ENCODE measurements at places on chromosomes 3 and 15.

GRCh38 chr3:141575879-141576743, 89.3 kb downstream of the RASA2 start:
- no peak for DNase-seq

- no peak for DNase-seq
Measured at GRCh38 chr3:174891524-174892203, 32.5 kb downstream of the NAALADL2 start.

DNA sequence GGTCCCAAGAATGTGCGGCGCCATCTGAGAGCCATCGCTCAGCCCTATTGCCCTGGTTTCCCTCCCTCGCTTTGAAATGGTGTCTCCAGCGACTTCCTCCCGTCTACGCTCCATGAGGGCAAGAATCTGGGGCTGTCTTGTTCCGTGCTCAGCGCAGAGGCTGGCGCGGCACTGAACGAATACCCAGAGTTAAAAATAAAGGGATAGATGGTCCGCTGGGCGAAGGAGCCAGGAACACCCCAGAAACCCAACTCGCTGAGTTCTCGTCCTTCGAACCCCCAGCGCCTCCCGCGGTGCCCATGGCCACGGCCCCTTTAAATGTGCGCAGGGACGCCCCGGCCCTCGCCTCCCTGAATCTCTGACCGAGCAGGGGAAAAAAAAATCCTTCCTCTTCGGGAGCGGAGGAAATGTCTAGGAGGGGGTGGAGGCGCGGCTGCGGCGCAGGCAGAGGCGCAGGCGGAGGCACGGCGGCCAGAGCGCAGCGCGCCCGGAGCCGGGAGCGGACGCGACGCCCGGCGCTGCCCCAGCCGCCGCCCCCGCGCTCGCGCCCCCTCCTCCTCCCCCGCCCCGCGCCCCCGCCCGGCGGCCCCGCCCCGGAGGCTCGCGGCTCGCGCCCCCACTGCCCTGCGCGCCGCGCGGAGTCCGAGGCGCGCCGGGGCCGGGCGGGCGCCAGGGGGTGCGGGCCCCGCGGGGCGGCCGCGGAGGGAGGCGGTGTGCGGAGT, 8.5 kb upstream of the FGD5 start:
- DNase-seq: no peak

GRCh38 chr15:88539441-88539840, 7.0 kb downstream of the DET1 start:
- DNase-seq: no peak

GRCh38 chr15:88264622-88265021, 8.1 kb upstream of the NTRK3 start:
- no peak for DNase-seq

- no peak for DNase-seq
Measured at GRCh38 chr3:12194209-12194608, 35.5 kb upstream of the TIMP4 start.

DNA sequence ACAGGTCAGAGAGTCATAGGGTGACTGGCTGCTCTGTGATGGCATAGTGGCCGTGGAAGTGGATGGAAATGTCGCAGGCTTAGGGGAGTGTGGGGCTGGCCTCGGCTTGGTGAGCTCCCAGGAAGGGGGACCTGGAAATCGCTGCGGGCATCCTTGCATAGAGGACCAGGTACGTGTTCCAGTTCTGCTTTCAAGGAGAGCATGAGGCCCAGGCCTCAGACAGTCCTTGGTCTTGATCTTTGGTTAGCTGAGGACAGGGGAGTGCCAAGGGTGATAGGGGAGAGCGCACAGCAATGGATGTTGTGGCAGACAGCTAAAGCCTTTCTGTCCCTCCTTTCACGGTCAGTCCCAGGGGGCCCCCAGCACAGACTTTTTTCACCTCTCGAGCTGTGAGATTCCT, 110.5 kb downstream of the SNRPN start:
- no peak for DNase-seq

DNA sequence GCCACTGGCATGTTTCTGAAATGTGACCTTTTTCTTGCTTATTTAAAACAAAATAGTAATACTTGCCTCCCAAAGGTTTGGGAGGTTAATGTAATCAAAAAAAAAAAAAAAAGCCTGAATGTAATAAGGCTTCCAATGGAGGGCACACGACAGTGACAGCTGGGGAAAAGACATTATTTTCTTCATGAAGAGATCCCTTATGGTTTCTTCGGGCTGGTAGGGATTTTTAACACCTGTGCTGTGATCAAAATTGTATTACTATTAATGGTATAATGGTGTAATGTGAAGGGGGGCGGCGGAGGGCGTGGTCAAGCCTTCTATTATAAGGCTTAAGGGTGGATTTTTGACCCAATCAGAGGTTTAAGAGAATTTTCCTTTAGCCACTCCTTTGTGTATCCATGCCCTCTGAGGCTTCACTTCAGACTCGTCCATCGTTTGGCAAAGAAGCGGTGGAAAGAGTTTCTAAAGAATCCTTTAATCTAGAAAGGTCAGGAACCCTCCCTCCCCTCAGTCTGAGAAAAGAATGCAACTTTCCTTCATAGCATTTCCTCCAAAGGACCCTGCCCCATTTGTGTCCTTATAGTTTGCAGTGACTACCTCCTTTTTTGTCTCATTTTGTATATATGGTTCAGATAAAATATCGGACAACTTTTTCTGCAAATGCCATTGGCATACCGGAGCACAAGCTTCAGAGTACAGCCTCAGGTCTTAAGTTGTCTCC, 89.5 kb upstream of the CHD2 start:
- DNase-seq: peak; percentile 59

GRCh38 chr3:170044795-170045244, 7.0 kb downstream of the GPR160 start:
- DNase-seq: no peak

GRCh38 chr3:178352326-178353005, 183.8 kb upstream of the KCNMB2 start:
- DNase-seq: no peak

GRCh38 chr3:195139091-195139875, 131.7 kb downstream of the XXYLT1 start:
- no peak for DNase-seq

DNA sequence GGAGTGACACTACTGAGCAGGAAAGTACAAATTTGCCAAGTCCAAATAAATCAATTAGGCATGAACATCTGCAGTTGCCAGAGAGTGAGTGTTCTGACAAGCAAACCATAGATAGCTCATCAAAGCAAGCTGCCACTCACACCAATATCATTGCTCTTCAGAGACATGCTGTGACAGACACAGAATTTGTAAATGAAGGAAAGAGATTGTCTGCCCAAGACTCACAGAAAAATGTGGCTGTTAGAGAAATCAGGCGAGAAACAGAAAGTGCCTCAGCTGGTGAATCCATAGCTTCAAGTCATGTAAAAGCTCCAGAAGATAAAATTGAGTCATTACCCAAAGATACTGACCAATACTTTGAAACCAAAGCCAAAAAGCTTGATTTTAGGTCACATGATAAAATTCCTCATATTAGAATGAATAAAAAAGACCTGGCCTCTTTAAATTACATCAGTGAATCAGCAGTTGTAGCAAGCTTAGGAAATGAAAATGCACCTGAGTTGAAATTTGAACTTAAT, 50.8 kb downstream of the CRYBG3 start:
- no peak for DNase-seq

- no peak for DNase-seq
Measured at GRCh38 chr3:71879089-71879488, 94.1 kb upstream of the PROK2 start.
